Stimulated activated CD4-positive, alpha-beta T cell treated with anti-CD3 and anti-CD28 coated beads, Interleukin-1b, Interleukin-23, amount 100 ng/mL, for 24 hours (primary cell): ENCODE measurements at places on chromosomes 2 and 18.

DNA sequence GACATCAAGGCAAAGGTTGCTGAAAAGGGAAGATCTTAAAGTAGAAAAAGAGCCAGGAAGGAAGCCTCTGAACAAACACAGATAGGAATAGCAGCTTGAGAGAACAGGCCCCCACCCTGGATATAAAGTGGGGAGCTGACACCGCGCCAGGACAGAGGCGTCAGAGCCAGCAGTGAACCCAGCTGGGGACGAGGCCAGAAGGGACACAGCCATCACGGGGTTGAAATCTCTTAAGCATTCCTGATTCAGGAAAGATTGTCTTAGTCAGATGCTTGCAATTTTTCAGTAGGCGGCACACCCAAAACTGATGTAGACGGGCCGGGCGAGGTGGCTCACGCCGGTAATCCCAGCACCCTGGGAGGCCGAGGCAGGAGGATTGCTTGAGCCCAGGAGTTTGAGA lies 93.8 kb upstream of the PHLPP1 start:
- DNase-seq = no peak

DNA sequence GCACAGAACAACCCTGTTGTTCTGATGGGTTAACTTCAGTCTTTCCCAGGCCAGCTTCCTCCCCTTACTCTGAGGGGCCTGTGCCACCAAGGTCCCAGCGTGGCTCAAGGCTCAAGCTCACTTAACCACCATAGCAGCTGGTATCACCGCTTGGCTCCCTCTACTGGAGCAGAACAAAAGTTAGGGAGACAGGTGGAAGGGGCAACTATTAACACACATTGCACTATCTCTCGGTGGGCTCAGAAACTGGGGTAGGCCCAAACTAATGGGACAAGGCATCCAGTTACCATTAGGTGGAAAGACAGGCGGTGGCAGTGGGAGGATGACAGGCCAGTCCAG lies 88.7 kb upstream of the ATL2 start:
- DNase-seq = no peak

- DNase-seq = no peak
Observed at GRCh38 chr2:72423756-72424155, 276.1 kb upstream of the CYP26B1 start.

- DNase-seq = no peak
Observed at GRCh38 chr2:58925676-58926081, 684.6 kb upstream of the FANCL start.

DNA sequence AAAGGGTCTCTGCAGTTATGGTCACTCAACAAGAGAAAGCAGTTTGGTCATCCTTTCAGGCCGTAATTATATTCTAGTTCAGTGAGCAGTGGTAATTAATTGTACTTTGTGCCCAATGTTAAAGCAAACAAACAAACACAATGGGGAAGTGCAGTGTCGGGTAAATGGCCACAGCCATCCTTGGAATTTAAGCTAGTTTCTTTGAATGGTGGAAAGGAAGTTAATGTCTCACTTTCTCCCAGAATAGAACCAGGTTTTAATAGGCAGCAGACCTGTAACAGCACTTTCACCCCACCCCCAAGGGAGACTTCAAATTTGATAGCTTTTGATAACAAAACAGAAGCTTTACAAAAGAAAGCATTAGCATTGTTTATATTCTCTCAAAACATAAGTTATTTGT lies 20.0 kb upstream of the ITGAV start:
- no peak for DNase-seq

- DNase-seq = no peak
Observed at GRCh38 chr2:132404056-132404455, 12.5 kb upstream of the GPR39 start.

- DNase-seq = no peak
Observed at GRCh38 chr2:234546770-234547169, 49.9 kb upstream of the ARL4C start.

GRCh38 chr2:5164776-5165525 lies 527.2 kb upstream of the SOX11 start:
- DNase-seq = no peak

GRCh38 chr2:234388591-234388990 lies 108.3 kb downstream of the ARL4C start:
- no peak for DNase-seq

DNA sequence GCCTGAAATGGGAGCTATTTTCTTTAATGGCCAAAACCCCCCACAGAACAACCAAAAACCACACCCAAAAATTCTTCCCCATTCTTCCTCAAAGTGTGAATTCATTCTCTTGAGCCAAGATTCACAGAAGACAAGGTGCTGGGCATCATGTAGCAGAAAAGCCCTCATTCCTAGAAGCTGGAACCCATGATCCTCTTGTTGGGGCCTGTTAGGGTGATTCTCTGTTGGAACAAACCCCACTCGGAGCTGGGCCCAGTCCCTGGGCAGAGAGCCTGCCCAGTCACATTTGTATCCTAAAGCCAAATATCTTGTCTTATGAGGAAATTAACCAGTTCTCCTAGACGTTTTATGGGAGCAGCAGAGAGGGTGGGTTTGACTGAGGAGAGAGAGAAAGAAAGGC lies 22.8 kb upstream of the VPS4B start:
- no peak for DNase-seq

DNA sequence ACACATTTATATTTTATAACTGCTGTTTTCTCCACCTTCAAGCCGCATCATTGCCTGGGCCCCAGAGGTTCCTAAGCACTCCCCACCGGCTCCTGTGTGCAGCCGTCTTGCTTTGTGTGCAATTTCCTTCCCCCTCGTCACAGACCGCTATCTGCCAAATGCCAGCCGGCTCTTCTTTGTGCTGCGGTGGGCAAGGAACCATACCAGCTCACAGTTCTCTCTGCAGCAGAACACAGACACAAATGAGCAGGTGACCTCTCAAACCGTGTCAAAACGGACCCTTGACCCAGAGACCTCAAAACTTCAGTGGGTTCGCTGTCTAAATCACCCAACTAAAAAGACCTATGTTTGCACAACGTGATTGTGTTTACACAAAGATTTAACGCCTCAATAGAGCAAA lies 58.2 kb downstream of the KLF7 start:
- no peak for DNase-seq

DNA sequence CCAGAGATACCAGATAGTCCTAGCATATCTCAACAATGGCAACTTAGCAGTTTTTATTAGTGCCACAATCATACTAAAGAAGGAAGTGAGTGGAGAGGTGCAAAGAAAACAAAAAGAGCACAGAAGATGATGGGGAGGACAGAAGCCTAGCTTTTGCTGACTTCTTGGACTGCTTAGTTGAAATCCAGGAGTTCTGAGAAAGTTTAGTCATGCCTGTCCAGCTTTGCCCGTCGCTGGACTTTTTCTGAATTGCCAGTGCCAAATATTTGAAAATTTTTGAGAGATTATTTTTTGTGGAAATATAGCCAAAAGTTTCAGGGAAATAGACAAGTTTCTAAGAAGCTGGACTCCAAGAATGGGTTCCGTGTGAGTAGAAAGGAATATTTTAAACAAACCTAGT lies 558.7 kb upstream of the TNP1 start:
- DNase-seq = no peak

DNA sequence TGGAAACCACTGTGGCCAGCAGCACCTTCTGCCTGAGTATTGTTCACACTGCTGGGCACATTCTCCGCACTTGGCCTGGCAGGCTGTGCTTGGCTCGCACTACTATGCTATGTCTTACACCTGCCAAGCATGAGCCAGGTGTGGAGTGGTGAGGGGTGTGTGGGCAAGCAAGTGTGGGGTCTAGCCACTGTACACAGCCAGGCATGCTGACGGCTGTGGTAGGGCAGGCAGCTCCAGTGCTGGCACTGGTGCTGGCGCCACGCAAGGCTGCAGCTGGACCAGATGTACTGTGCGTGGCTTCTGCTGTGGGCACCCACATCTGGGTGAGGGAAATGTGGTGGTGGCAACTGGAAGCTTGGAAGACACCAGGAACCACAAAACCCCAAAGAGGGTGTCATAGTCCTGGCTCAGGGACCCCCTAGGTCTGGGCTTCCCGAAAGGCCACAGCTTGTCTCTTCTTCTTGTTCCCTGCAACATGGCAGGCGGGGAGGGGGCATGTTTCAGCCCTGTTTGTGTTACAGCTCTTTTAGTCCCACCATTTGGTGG lies 101.5 kb downstream of the ALMS1 start:
- DNase-seq = no peak

DNA sequence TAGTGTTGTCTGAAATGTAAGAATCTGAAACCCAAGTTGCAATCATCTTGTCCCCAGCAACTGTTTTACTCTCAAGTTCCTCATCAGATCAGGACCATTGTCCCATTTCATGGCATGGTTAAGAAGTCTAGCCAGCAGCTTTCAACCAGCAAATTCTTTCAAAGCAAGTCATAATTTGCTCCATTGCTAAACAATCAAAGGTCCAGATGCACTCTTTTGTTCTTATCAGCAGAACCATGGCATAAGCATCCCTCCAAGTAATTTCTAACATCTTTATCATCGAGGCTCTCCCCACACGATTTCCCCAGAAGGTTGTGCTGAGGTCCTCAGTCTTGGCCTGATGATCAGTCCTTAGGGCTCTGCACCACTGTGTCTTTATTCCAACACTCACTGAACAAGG lies 67.5 kb upstream of the APCDD1 start:
- DNase-seq = no peak

GRCh38 chr2:64210816-64211215 lies 66.6 kb upstream of the PELI1 start:
- DNase-seq = no peak

- DNase-seq = no peak
Observed at GRCh38 chr2:97965116-97965515, 30.6 kb downstream of the TMEM131 start.

- DNase-seq = no peak
Observed at GRCh38 chr2:179252423-179252822, 12.2 kb downstream of the SESTD1 start.

DNA sequence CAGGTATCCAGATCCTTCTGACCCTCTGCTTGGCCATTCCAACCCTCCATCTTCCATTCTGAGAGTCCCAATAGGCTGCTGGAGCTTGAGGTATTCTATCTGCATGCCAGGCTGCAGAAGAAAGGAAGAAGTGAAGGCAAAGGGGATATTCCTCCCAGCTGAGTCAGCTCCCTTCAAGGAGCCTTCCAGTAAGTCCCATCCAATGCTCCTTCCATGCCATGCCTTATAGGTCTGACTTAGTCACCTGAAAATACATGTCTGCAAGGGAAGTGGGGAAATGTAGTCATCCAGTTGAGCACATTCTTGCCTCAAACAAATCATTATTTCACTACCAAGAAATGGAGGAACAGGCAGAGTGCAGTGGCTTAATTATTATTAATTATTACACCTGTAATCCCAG lies 464.6 kb downstream of the CNTNAP5 start:
- no peak for DNase-seq

DNA sequence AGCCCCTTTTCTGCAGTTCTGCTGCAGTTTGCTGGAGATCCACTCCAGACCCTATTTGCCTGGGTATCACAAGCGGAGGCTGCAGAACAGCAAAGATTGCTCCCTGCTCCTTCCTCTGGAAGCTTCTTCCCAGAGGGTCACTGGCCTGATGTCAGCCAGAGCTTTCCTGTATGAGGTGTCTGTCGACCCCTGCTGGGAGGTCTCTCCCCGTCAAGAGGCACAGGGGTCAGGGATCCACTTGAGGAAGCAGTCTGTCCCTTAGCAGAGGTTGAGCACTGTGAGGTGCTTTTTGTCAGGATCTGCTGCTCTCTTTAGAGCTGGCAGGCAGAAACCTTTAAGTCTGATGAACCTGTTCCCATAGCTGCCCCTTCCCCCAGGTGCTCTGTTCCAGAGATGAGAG lies 42.0 kb upstream of the MYL1 start:
- no peak for DNase-seq

DNA sequence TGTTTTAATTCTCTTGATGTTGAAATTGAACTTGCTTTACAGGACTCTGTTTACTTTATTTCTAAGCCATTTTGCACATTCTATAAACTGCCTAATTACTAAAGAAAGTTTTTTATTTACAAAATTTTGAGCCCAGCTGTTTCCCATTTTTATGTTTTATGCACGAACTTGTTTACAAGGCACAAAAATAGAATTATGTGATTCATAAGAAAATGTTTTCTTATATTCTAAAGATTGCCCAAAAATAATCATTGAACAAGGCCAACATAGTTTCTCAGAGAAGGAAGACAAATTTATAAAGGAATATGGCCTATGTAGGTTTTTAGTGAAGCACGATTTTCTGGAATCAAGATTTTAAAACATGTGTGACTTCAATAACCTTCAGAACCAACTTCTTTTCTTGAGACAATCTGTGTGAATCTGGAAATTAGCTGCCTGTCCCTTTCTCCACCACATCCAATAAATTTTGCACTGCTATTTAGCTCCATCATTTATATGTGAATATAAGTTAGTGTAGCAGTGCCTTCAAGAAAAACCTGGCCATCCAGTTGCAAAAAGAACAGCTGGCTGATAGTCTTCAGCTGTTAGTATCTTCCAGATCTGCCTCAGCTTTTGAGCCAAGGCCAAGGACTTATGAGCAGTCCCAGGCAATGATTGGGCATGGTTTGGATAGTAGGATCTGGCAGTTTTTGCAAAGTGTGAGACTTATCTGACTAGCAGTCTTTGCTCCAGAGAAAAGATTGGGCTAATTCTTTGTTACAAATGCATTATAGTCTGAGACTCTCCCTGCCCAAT lies 253.2 kb upstream of the COL3A1 start:
- DNase-seq = no peak

- no peak for DNase-seq
Observed at GRCh38 chr2:216775043-216775453, 79.7 kb upstream of the IGFBP5 start.

- DNase-seq = no peak
Observed at GRCh38 chr2:162403884-162404283, 60.0 kb downstream of the GCA start.

- DNase-seq = no peak
Observed at GRCh38 chr18:22933966-22934423, 867 bp downstream of the RBBP8 start.

GRCh38 chr2:214960677-214961076 lies 151.2 kb upstream of the BARD1 start:
- no peak for DNase-seq
